ENCODE measurements at places on chromosomes 4 and X.

GRCh38 chr4:93532234-93532633 is 296.3 kb upstream of the ATOH1 start:
- no peak for DNase-seq

- DNase-seq, result no peak
Measured at GRCh38 chr4:89434364-89434988, 126.9 kb upstream of the GPRIN3 start.

GRCh38 chr4:24561438-24562139 is 22.8 kb downstream of the DHX15 start:
- DNase-seq, result no peak

DNA sequence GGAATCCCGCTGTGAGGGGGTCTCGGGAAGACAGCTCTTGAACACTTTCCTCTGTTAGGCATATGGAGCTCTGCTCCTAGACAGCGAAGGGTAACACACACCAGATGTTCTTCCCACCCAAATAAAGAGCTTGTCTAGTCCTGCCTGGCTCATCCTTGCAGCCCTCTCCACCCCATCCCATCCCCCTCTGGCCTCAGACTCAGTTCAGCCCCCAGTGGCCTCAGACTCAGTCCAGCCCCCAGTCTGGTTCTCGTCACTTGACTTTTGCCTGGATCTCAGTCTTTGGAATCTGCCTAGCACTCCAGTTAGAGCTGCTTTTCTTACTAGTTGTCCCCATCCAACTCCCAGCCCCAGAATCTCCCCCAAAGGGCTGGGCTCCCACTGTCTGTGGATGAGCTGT is 14.9 kb downstream of the RAB33A start:
- no peak for DNase-seq

GRCh38 chr4:176967586-176967985 is 174.9 kb upstream of the VEGFC start:
- no peak for DNase-seq

GRCh38 chrX:136497556-136498052 is at the start of gene HTATSF1:
Gene HTATSF1, plus strand, starts transcription at chrX:136497592. Its CDS starts 93 bp downstream, at chrX:136497685.
- DNase-seq, result no peak

DNA sequence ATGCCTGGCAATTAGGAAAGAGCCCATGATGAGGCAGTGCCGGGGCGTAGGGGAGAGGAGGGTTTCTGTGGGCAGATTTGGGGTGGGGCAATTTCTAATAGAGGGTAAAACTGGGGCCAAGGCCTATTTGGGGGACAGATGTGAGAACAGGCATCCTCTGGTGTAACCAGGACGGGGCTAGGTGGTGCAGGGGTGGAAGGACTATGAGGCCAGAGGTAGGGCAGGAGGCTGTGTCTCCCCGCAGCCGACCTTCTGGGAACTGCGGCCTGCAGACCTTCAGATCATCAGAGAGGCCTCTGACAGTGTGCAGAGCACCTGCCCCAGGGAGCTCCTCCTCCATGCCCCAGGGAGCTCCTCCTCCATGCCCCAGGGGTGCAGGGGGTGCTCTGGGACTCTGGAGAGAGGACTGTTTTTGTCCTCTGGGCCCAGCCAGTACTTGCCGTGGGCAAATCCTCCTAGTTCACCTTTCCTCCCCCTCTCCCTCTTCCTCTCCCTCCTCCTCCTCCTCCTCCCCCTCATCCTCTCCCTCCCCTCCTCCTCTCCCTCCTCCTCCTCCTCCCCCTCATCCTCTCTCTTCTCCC is 101.9 kb downstream of the SORCS2 start:
- no peak for DNase-seq

DNA sequence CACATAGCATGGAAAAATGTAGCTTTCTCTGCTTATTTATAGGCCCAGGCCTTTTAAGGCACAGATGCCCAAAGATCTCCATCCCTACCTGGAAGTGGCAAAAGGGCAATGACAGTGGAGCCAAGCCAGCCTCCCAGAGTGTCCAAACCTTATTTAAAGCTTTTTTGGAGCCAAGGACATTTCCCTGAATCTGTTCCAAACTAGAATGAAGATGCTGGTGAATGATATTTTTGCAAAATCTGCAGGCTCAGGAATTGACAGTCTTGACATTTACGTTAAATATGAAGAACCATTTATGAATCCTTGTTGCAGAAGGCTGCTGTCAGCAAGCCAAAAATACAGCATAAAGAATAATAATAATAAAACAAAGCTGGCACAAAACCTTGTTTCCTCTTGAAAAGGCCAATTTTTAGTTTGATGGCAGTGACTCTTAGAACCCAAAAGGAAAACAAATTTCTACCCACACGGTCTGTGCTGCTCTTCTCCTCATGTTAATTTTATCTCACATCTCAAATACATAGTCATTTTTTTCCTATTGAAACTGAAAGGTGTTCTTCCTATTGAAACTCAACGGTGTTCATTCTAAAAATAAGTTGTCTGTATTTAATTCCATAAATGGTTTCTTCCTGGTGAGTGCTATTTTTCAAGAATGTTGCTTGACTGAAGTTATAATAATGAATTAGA is 206.3 kb upstream of the TBL1X start:
- DNase-seq, result no peak

GRCh38 chr4:17721496-17722355 is 59.7 kb downstream of the FAM184B start:
- DNase-seq, result no peak

DNA sequence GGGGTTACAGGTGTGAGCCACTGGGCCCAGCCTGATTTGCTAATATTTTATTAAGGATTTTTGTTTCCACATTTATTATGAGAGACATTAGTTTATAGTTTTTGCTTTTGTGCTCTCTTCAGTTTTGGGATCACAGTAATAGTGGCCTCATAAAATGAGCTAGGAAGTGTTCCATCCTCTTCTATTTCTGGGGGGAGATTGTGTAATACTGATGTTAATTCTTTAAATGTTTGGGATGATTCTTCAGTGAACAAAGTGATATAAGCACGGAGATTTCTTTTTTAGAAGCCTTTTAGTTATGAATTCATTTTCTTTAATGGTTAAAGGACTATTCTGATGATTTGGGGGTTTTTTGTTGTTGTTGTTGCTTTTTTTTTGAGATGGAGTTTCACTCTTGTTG is 41.3 kb downstream of the RBMX start:
- DNase-seq, result no peak
